Neural crest cell (in vitro differentiated cells): ENCODE measurements at places on chromosomes 6 and 20. TPM values are rescaled to one million over a fixed set of nuclear protein-coding genes. Genes with fewer than 3 reads are reported as not detected.

- no peak for DNase-seq
Measured at GRCh38 chr20:57573894-57574293, 13.0 kb downstream of the PCK1 start.

DNA sequence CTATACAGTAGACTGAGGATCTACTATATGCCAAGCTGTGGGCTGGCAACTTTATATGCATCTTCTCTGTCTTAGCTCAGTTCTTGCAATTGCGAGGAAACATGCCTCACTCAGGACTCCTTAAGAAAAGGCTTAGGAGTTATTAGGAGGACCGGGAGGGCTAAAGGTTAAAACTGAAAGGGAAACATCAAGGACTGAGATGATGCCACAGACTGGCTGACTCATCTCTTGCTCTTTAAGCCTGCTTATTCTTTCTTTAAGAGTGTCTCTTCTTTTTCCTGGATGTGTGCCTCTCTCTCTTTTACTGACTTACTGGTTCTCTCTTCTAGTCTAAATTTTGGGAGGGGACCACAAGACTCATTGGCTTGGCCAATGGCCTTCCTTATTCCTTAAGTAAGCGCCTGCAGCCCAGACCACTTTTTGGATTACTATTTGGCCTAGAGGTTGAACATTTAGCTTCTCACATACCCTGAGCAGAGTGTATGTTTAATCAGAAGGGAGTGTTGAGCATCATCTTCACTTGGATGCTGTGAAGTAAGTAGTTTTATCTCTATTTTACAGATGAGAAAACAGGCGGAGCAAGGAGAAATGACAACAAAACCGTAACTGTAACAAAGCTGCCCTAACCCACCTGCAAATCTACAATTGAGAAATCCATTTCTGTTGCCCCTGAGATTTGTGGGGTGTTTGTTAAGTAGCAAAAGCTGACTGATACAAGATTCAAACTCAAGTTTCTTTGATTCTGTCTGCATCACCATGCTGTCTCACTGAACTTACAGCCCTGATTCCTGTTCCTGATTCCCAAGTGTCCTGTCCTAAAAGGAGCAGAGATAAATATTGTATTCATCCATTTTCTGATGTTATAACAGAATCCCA lies 7.2 kb upstream of the SDC4 start:
- no peak for DNase-seq

DNA sequence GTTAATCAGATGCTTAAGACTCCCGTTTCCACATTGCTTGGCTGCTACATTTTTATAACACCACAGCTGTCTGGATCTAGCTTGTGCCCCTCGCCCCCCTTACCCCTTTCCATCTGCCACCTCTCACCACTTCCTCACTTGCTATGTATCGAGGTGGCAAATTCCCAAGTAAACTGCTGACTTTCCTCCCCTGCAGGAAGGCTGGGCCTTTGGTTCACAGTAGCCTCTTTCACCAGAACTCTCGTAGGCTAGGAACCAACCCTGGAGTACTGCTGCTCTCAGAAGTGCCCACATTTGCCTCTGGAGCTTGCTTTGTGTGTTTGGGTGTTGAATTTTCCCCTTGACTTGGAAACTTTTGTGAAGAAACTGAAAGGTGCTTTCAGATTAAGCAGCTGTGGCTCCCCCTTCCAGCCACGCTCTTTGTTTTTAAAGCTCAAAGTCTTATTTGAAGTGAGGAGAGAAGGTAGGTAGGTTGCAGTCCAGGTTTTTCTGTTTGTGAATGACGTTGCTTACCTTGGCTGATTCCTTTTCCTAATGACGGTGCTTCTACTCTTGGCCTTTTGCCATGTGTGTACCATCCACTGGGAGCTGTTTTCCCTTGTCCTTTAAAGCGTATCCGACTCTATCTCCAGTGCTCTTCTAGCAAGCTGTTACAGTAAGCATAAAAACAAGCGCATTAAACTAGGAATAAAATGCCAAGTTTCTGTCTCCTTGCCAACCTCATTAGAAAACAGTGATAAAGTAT lies 90.4 kb downstream of the CARMIL1 start:
- no peak for DNase-seq

KCNS1 gene
- total RNA-seq = not detected in 2 replicates

MAS1L gene
- total RNA-seq = not detected in 2 replicates
